T-helper 2 cell (primary cell): ENCODE measurements at places on chromosomes 12 and 14.

GRCh38 chr14:70130482-70130881, 58.3 kb downstream of the SLC8A3 start:
- no peak for DNase-seq

- DNase-seq, result no peak
Measured at GRCh38 chr12:64656429-64656828, 46.1 kb downstream of the RASSF3 start.

- DNase-seq, result no peak
Measured at GRCh38 chr14:27557445-27557844, 959.6 kb upstream of the NOVA1 start.

- DNase-seq, result no peak
Measured at GRCh38 chr14:61109288-61109687, 128.2 kb downstream of the SLC38A6 start.

- no peak for DNase-seq
Measured at GRCh38 chr12:106062693-106063092, 76.1 kb downstream of the NUAK1 start.
